Vagina (tissue), 2 donors: ENCODE measurements at places on chromosomes 5 and 9.

GRCh38 chr5:124698770-124699169 is 47.7 kb downstream of the ZNF608 start:
- DNase-seq, result no peak

DNA sequence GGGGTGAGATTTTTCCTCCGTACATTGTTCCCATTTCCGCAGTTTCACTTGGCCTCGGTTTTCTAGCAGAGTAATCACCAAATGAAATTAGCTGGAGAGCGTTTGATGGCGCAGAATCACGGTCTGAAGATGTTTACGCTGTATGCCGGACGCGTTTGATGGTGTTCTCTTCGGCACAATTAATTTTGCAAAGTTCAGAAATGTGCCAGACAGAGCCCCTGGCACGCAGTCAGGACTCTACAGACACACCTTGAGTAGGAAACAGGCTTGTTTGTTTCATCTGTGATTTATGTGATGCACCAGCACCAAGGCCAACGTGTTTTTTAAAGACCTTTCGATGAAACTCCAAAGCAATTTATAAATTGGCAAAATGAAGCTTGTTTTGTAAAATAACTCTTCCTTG is 863 bp upstream of the LIFR start:
- no peak for DNase-seq

DNA sequence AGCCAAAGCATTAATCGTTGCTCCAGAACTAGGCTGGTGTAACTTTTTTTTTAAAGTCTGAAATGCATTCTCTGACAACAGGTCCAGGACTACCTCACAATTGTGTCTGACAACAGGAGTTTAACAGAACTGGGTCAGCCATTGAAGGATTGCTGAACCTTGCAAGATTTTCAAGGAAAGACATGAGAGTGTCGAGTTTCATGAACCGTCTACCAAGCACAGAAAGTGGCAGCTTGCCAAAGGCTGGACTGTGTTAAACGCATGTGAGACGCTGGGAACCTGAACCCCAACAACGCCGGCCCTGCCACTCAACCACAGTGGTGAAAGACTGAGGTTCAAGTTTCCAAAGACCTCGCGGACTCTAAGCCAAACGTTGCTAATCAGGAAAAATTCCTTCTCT is 79.1 kb downstream of the LHFPL2 start:
- no peak for DNase-seq

GRCh38 chr5:176157656-176158055 is 80.6 kb upstream of the SIMC1 start:
- DNase-seq, result no peak

DNA sequence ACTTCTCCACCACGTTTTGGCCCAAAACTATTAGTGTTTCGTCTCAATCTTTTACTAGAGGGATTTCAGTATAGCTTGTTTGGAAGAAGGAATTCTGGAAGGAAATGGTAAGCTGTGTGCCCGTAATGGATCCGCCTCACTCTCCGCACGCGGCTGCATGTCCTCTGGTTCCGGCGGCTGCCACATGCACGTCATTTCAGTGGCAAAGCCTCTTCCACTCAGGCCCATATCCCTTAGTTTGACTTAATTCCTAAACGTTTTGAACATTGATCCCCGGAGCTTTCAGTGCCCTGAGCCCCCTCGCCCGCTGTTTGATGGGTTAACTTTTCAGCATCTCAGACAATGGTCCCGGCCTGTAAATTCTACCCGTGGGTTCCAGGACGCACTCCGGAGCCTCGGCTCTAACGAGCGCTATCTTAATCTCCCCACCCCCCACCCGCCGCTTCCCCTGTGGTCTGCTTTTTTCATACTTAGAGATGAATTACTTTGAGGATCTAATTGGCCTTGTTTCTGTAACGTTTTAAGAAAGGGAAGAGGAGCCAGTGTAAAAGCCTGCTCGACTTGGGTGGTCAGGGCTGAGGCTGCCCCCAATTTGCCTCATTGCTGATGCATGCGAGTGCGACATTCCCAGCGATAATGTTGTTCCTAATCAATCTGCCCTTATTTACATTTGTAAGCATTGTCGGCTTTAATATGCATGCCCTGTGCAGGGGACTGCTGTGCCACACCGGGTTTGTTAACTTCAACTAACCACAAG is 4.6 kb downstream of the PTCH1 start:
- no peak for DNase-seq

GRCh38 chr5:174149426-174149825 is 103.9 kb downstream of the NSG2 start:
- DNase-seq, result peak; percentile 34

- DNase-seq, result no peak
Measured at GRCh38 chr9:13111778-13112177, 167.7 kb downstream of the MPDZ start.

DNA sequence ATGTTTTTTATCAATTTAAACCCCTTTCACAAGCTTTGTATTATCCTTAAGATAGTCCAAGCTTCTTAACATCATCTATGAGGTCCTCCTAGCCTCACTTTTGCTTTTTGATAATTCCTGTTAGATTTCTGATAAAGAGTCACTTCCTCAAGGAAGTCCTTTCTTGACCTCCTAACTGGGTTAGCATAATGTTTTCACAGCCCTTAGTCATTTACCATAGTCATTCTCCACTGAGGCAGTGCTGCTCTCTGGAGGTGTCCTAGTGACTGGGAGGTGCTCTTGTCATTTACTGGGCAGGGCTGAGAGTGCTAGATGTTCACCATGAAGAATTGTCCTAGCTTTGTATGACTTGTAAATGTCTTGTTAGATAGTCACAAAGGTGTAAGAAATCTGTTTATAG is 26.4 kb downstream of the TNPO1 start:
- no peak for DNase-seq

GRCh38 chr5:32498484-32498883 is 53.9 kb upstream of the ZFR start:
- DNase-seq, result no peak

DNA sequence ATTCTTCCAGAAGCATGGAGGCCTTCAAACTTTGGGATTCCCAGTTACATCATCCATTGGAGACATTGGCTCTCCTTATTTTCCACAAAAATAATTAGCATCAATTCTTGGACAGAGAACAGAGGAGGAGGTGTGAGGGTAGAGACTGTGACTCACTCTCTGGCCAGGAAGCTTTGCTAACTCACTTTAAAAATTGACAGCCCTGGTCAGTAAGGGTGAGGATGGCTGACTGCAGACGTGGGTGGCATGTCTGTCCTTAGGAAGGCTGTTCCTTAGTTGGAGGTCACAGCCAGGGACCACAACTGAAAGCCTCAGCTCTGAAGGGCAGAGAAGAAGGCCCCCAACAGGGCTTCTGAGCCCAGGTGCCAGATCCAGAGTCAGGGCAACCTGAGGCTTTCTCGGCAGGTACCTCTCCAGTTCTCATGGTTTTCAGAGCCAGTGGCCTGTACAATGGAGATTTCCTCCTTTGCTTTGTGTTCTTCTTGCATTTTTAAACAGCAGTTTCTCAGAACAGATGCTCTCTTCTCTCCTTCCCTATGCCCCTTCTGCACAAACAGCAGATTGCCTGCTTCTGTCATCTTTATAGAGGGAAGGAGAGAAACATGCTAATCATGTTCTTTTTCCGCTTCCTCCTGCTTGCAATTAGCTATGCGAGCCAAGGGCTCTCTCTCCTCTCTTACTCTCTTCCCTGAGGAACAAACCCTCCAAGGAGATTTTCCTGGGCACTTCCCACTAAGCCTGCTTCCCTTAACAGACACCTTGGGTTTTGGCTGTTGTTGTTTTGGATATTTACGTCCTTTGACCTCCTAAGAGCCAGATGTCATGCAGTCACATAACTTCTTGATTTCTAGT is 92.5 kb upstream of the ZNF366 start:
- DNase-seq, result no peak

DNA sequence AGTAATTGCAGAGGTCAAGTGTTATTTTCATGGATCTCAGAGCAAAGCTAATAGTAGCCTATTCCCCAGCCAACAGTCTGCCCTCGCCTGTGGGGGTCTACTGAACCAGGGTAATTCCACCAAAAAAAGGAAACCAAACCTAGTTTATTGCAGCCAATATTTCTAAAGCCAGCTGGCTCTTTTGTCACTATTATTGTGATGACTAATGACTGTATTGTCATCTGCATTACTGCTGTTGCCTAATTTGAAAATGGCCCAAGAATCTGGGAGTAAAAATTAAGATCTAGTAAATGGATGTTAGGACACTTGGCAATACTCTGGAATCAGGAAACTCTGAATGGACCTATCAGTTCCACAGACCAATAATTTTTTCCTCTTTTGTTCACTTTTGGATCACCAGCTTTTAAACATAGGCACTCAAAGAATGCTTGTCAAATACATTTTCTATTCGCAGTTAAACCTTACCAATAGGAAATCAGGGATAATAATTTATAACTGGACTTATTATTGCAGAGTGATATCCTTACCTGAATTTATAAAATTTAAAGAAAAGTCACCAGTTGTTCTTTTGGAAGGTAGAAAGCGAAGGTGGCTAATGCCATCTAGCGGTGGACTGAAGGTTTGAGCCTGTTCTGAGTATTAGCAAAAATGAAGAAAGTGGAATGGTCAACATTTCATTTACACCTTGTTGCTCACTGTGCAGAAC is 69.2 kb downstream of the SYK start:
- DNase-seq, result no peak

GRCh38 chr5:32538031-32538547 is 47.3 kb upstream of the SUB1 start:
- no peak for DNase-seq

DNA sequence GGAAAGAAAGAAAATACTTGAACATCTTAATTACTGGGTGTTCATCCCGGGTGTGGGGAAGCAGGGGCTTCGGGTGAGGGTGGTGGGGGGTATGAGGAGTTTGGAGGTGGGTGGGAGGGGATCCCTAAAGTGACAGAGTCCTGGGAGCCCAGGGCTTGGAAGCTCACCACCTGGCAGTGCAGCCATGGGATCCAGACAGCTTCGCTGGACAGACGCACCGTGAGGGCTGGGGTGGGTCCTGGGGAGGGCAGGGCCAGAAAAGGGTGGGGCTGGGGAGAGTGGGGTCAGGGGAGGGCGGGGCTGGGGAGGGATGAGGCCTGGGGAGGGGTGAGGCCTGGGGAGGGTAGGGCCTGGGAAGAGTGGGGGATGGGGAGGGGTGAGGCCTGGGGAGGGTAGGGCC is 127.5 kb upstream of the LPCAT1 start:
- no peak for DNase-seq

GRCh38 chr9:88997646-88998045 is 6.4 kb downstream of the S1PR3 start:
- DNase-seq, result peak; percentile 79

GRCh38 chr5:115544043-115544435 is 536 bp downstream of the FEM1C start:
- DNase-seq, result peak; percentile 89

GRCh38 chr5:114006582-114006981 is 355.3 kb upstream of the KCNN2 start:
- no peak for DNase-seq

GRCh38 chr5:158780656-158781237 is 319.0 kb downstream of the EBF1 start:
- no peak for DNase-seq

DNA sequence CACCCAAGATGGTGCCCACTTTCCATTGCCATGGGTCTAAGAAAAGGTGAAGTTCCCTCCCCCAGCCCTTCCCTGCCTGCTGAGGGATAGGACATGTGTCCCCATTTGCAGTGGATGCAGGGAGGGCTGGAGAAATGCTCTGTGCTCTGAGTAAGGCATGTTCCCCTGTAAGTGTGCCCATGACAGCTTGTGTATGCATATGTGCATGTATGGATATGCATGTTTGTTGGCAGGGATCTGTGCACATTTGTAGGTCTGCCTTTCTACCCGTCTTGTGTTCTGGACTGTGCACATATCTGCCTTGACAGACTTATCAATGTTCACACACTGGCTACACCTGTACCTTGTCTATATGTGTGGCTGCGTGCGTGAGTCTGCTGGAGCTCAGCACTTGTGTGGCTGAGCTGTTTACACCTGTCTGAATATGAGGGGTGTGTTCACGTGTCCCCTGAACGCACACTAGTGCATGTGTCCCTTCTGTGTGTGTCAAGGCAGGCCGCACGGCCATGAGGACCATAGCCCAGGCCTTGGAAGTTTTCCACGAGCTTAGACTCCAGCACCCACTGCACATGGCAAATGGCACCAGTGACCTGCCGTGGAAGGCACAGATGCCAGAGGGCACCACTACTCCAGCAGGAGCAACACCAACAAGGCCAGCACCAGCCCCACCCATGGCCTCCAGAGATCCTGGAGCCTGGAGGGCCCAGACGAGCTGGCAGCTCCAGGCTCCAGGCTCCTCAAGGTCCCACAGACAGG is 27.4 kb upstream of the TTLL11 start:
- DNase-seq, result no peak

DNA sequence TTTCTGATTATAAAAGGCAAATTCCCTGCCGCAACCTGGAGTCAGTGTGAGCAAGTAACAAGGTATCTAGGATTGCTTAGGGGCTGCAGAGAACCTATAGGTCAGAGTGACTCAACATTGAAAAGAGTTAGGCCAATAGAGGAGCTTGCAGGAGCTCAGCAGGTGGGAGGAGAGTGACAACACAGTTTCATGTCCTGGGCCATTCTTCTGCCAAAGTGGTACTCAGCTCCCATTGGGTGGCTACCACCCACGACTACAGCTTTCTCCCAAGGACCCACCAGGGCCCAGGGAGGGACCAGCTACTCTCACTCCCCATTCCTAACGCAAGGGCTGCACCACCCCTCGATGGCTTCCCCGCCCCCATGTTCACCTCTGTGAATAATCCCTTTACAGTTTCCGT is 86.7 kb upstream of the SPATA31C2 start:
- DNase-seq, result no peak

DNA sequence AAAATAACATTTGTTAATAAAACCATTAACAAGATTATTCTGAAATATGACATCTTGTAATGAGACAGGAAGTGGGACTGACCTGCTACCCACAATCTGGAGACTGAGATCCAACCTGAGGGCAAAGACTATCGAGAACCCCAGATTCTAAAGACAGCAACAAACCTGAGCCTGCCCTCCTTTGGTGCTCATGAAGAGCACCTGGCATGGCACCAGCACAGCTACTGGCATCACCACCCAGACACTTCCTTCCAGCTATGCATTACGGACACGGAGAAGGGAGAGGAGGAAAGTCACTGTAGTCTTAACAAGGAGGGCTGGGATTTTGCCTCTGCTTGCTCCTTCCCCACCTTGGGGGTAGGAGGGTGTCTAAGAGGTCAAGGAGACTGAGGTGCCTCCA is 105.5 kb downstream of the AUH start:
- no peak for DNase-seq

DNA sequence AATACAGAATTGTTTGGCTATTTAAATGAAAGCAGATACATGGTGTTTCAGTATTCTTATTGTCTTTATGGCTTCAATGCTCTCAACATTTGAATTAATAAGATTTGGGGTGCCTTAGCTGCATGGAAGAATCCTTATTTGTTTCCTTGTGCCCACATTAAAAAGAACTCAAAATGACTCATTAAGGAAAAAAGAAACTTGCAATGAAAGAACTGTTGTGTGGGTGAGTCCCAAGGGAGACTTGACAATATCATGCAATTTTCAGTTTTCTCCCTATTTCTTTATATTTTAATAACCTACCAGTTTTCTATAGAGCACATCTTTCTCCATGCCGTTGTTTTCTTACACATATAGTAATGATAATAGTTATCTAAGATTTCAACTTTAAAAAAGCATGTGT is 404.0 kb downstream of the PDE4D start:
- no peak for DNase-seq

GRCh38 chr5:96683392-96683791 is 21.2 kb downstream of the CAST start:
- DNase-seq, result no peak
